ENCODE measurements at places on chromosomes 2 and 18. TPM values are rescaled to one million over a fixed set of nuclear protein-coding genes. Genes with fewer than 3 reads are reported as not detected.

GRCh38 chr2:96085541-96086355, 30.6 kb downstream of the ADRA2B start:
- no peak for DNase-seq

GRCh38 chr2:69776886-69777785, 35.2 kb downstream of the ANXA4 start:
- DNase-seq, result no peak

DNA sequence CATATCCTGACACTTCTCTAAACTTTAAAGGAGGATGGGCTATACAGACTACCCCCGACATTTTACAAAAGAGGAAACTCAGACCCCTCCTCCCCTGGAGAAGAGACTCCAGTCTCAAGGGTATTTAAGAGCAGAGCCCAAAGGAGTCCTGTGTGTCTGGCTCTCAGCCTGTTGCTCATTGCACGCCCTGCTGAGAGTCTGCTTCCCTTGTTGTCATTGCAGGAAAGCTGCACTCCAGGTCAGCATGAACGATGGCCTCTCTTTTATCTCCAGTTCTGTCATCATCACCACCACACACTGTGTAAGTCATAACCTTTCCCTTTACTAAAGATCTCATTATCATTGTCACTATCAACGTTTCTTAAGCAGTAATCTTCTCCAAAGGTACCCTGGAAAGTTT, 111.4 kb downstream of the ANTXR1 start:
- no peak for DNase-seq

DNA sequence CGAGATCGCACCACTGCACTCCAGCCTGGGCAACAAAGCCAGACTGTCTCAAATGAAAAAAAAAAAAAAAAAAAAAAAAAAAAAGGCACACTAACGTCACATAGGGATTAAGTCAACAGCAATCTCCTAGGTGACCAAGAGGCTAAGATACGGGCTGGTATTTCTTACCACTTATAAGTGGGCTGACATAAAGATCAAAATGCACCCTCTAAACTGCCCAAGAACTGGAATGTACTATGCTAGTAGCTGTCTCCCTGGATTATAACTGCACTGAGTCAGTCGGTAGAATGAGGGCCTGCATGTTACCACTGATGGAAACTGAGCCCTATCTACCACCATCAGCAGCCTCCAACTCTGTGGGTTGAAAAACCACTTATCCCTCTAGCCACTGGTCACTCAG, 80.6 kb downstream of the KLF7 start:
- DNase-seq, result no peak

GRCh38 chr2:191806396-191806795, 40.5 kb downstream of the CAVIN2 start:
- no peak for DNase-seq

DNA sequence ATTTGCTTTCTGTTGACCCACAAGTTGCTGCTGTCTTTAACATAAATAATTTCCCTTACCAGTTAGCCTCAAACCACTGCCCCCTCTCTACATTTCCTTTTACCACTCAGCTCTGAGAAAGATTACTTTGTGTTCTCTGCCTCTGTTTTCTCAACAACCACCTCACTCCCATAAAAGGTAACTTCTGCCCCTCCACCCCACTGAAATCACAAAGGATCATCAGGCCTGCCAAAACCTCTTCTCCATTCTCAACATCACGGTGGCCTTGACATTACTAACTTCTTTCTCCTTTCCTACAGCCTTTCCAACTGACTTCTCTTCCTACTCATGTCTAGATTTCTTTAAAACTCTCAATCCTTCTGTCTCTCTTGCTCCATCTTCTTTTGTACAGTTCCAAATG, 10.1 kb downstream of the ACADL start:
- DNase-seq, result no peak

DNA sequence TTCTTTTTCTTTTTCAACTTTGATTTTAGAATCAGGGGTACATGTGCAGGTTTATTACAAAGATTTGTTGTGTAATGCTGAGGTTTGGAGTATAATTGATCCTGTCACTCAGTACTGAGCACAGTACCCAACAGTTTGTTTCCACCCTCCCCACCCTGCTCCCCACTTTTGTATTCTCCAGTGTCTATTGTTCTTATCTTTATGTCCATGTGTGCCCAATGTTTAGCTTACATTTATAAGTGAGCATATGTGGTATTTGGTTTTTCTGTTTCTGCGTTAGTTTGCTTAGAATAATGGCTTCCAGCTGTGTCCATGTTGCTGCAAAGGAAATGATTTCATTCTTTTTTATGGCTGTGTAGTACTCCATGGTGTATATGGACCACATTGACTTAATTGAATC, 43.1 kb downstream of the RDH14 start:
- no peak for DNase-seq

- no peak for DNase-seq
Observed at GRCh38 chr2:3547915-3548314, 10.2 kb downstream of the RNASEH1 start.

- no peak for DNase-seq
Observed at GRCh38 chr2:65232636-65233035, 5.0 kb downstream of the ACTR2 start.

GRCh38 chr2:216698895-216699294, 3.5 kb upstream of the IGFBP5 start:
- no peak for DNase-seq

DNA sequence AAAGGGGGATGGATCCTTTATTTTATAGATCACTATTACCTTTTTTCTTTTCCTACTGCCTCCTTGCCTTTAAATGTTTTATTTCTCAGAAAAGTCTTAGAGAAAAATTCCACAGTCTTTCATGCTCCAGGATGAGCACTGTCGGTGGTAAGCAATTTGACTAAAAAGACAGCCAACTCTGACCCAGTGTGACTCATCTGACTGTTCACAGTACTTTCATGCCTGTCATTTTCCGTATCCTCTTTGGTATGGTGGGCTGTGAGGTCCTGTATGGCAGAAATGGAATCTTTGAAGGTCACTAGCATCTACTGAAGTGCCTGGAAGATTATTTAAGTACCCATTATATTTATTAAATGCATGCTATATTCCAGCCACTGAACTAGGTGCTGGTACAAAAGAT, 2.1 kb upstream of the RFTN2 start:
- DNase-seq, result no peak

DNA sequence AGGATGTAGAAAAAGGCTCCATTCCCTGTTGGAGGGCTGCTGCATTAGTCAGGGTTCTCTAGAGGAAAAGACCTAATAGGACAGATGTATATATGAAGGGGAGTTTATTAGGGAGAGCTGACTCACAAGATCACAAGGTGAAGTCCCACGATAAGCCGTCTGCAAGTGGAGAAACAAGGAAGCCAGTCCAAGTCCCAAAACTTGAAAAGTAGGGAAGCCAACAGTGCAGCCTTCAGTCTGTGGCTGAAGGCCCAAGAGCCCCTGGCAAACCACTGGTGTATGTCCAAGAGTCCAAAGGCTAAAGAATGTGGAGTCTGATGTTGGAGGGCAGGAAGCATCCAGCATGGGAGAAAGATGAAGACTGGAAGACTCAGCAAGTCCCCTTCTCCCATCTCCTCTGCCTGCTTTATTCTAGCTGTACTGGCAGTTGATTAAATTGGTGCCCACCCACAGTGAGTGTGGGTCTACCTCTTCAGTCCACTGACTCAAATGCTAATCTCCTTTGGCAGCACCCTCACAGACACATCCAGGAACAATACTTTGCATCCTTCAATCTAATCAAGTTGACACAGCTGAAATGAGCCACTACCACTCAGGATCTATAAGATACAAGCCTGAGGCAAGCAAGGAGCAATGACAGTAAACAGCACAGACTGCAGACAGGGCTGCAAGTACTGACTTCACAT, 30.0 kb upstream of the ATG16L1 start:
- DNase-seq, result no peak

DNA sequence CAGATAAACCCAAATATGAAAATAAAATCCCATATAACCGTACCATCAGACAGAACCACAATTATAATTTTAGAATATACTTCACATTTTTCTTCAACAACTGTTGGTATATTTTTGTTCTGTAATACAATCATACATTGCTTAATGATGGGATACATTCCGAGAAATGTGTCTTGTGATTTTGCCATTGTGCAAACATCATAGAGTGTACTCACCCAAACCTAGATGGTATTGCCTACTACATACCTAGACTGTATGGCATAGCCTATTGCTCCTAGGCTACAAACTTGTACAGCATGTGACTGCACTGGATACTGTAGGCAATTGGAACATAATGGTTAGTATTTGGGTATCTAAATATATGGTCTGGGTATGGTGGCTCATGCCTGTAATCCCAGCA, 30.6 kb downstream of the MAPRE3 start:
- DNase-seq, result no peak

DNA sequence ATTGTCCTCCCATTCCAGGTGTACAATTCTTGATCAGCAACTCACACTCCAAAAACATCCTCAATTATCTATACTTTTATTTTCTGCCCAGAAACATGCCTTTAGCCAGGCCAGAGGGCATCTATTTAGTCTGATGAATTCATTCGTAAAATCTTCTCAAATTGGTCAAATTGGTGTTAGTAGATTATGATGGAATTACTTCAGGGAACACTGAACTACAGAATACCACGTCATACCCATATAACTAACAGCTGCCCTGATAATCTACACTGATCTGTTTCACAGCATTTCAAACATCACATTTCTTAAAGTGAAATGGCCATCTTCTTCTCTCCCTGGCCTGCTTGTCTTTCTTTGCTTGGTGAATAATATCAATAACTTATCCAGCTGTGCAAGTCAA, 841.4 kb downstream of the CPS1 start:
- no peak for DNase-seq

DNA sequence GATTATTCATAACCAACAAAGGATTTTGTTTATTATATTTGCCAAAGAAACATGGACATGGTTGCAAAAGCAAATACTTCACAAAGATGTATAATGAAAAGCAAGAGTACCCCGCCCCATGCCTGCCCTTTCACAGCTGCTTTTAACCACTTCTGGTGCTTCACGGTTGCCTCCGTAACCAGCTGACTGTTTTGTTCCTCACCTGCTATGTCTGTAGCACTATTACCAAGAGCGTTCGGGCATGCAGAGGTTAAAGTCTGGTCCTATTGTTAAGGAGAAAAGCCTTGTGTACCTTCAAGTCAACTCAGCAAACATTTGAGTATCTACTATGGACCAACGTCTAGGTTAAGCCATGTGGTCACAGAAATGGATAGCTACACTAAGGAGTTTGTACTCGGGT, 115.2 kb upstream of the FOSL2 start:
- DNase-seq, result no peak

DNA sequence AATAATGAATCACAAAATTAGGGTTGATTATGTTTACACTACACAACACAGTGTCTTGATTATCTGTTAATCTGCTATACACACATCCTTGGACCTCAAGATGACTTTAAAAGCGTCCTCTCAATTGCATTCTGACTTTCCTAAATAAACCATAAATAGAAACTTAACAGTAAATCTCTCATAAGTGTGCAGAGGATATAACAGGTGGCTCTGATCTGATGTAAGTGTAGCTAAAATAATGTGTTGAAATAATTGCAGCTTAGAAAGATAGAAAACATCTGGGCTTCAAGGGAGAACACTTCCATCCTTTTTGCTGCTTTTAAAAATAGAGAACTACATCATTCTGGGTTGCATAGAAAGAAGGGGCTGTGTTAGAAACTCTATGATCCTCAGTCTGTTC, 78.4 kb upstream of the EFEMP1 start:
- DNase-seq, result no peak

- DNase-seq, result peak; percentile 40
Observed at GRCh38 chr2:219104107-219105035, 43.6 kb upstream of the IHH start.

- DNase-seq, result no peak
Observed at GRCh38 chr2:159066541-159067156, 98.2 kb downstream of the TANC1 start.

DNA sequence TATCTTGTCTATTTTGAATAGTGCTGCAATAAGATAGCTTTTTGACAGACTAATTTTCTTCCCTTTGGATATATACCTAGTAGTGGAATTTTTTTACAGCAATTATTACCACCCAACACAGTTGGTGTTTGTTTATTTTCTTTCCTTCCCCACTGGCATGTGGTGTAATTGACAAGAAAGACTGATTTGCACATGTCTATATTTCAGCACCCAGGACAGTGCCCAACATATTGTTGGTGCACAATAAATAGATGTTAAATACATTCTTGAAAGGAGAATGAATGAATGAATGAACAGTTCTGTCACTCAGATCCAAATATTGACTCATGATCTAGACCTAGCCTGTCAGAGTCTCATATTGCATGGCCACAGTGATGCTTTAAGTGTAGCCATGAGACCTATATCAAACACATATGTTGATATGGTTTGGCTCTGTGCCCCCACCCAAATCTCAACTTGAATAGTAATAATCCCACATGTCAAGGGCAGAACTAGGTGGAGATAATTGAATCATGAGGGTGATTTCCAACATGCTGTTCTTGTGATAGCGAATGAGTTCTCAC, 538.2 kb downstream of the NYAP2 start:
- DNase-seq, result no peak

DNA sequence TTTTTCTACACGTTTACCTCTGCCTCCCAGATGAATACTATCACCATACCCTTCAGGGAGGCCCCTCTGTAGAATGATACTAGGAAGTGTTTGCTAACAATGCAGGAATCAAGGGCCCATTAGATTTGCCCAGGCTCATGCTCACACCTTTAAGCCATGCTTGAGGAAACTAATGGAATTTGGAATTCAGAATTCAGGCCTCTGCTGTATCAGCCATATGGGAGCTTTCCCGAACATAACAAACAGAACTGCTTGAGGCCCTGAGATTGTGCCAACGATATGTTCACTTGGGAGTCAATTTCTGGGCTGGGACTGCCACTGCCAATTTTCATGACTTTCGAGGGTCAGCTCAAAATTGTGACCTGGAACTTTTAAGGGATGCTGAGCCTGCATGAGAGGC, 282.5 kb downstream of the CLIP4 start:
- DNase-seq, result no peak

GRCh38 chr2:98505971-98506664, 61.5 kb downstream of the INPP4A start:
- DNase-seq, result no peak

- no peak for DNase-seq
Observed at GRCh38 chr2:242020196-242021004, 150.9 kb downstream of the RTP5 start.

Gene VAPA
- 301 TPM for polyA plus RNA-seq

Gene MROH2A
- not detected for polyA plus RNA-seq

Gene CAPN13
- polyA plus RNA-seq, result not detected

Gene OXER1
- polyA plus RNA-seq, result not detected

Gene RTP5
- not detected for polyA plus RNA-seq

Gene MC5R
- polyA plus RNA-seq, result not detected

Gene GPR35
- polyA plus RNA-seq, result 0.17 TPM

Gene DAW1
- polyA plus RNA-seq, result not detected

Measured in BJ (cell line).